ENCODE measurements at places on chromosomes 16 and 17.

- no peak for DNase-seq
Observed at GRCh38 chr16:86970726-86971125, 346.5 kb downstream of the C16orf95 start.

DNA sequence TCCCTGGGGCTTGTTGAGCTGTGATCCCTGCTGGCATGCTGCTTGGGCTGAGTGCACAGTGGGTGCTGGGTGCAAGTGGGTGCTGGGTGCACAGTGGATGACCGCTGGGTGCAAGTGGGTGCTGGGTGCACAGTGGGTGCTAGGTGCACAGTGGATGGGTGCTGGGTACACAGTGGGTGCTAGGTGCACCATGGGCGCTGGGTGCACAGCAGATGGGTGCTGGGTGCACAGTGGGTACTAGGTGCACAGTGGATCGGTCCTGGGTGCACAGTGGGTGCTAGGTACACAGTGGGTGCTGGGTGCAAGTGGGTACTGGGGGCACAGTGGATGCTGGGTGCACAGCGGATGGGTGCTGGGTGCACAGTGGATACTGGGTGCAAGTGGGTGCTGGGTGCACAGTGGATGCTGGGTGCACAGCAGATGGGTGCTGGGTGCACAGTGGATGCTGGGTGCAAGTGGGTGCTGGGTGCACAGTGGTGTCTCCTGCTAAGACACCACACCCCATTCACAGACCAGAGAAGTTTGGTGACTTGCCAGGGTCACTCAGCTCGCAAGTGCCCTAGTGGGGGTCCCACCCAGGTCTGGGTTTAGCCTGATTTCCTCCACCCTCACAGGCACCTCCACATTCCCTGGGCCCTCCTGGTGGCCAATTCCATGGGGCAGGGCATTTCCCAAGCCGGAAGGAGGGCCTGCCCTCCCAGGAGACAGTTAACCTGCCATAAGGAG is 33.5 kb downstream of the ZFPM1 start:
- DNase-seq, result no peak

DNA sequence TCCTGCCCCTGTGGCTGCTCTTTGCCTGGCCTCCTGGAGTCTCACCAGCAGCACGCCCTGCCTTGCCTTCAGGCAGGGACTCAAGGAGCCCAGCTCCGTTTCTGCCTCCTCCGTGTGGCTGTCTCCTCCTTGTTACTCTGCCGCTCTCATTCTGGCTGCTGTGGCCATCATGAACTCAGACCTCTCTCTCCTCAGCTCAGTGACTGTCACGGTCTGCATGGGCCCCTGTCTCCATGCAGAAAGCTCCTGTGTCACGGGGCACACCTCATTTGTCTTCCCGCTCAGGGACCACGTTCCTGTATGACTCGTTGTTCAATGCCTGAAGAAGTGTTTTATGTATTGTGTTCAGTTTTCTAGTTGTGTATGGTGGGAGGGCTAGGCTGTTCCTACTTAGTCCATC is 25.3 kb downstream of the RPTOR start:
- DNase-seq, result no peak

- no peak for DNase-seq
Observed at GRCh38 chr17:59315866-59316265, 15.6 kb upstream of the YPEL2 start.

- DNase-seq, result no peak
Observed at GRCh38 chr17:82080789-82081464, 15.3 kb upstream of the DUS1L start.

- no peak for DNase-seq
Observed at GRCh38 chr17:61179380-61179806, 220.2 kb upstream of the TBX2 start.

Data from stimulated activated CD8-positive, alpha-beta memory T cell treated with anti-CD3 and anti-CD28 coated beads, Interleukin-15, amount 100 ng/mL, for 1 hour (primary cell).